ENCODE measurements at places on chromosomes 2 and 18.
A peak's percentile ranks its signal among the peaks of the same experiment; 100 is the strongest.

DNA sequence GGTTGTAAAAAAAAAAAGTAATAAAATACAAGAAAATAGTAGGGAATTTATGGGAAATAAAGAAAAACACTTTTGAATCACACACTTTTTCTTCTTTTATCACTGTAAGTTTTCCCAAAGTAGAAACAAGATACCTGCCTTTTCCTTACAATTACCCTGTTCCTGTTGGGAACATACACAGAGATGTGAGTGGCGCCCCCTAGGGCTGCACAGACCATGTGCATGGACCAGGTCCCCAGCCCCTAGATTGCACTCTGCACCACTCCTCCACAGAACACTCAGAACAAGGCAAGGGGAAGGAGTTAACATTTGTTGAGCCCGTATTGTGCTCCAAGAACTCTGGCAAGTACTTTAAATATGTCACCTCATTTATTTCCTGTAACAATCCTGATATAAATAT, 118.7 kb upstream of the NRP2 start:
- peak; percentile 37 for DNase-seq

- no peak for DNase-seq
These were observed 4.8 kb upstream of the ASXL3 start for GRCh38 chr18:33573193-33573592.

GRCh38 chr2:123771928-123772632, 253.0 kb upstream of the CNTNAP5 start:
- DNase-seq: no peak

GRCh38 chr2:1744151-1744445, 217 bp downstream of the PXDN start:
- no peak for DNase-seq

GRCh38 chr2:117770730-117771129, 43.8 kb upstream of the DDX18 start:
- DNase-seq: no peak

- DNase-seq: no peak
These were observed 41.7 kb downstream of the PLCL1 start for GRCh38 chr2:197846128-197846527.

- DNase-seq: no peak
These were observed 73.5 kb downstream of the SMC6 start for GRCh38 chr2:17680119-17680518.

DNA sequence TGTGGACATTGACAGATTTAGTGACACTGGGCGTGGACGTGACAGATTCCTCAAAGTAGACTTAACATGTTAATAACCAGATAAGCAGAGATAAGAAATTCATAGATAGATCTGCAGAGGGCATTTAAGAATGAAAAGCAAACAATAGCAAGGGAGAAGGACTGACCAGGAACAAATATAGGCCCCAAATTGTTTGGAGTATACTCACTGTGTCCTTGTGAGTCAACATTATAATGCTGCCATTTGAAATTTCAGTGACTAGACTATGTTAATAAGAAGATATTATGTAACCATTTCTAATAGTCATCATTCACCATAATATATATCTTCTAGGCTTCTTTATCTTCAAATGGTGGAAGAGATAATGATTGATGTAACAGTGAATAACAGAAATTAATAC, 78.1 kb upstream of the SLC38A11 start:
- DNase-seq: no peak

GRCh38 chr2:141316606-141317005, 814.2 kb downstream of the LRP1B start:
- no peak for DNase-seq

DNA sequence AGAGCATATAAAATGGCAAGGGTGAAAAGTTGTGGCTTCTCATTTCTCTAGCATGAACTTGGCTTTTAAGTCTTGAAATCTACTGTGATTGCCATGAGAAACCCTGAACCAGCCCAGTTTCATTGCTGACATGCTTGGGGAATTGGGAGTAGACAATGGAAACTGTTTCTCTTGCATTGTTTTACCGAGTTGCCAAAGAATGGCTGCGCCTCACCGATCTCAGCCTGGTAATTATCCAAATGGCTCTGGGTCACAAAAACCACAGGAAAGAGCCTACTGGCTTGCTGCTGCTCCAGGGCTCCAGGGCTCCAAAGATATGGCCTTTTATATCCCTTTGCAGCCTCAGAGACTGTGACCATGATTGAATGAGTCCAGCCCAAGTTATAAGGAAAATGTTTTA, 310.4 kb upstream of the NT5C1B start:
- DNase-seq: no peak

- DNase-seq: no peak
These were observed 55.0 kb downstream of the KIF1A start for GRCh38 chr2:240765007-240765406.

GRCh38 chr2:128159437-128159836, 68.4 kb downstream of the UGGT1 start:
- DNase-seq: no peak

- no peak for DNase-seq
These were observed 480.3 kb downstream of the MEIS1 start for GRCh38 chr2:66915237-66915636.

GRCh38 chr2:31440764-31441163, 26.2 kb upstream of the XDH start:
- no peak for DNase-seq

DNA sequence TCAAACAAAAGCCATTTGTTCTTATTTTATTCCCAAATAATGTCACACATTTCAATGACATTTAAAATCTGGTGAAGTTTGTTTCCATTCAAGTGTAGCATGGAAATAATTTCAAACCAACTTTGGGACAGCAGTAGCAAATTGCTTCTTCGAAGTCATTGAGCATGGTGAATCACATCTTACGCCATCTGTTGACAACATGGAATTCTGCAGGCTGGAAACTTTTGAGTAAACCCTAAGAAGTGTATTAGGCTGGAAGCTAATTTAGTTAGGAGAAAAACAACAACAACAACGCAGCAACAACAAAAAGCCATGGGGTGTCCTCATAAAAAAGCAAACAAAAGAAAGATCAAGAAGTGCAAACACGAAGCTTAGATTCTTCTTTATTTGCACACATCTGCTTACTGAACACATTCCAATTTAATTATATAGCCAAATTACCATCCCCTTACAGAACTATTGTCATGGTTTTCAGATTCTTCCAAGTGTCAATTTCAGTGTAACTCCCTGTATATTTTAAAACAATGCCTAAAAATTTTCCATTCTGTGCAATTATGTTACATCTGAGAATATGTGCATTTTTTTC, 659.0 kb upstream of the CDH7 start:
- peak; percentile 16 for DNase-seq

GRCh38 chr2:100367163-100367562, 44.9 kb upstream of the LONRF2 start:
- DNase-seq: no peak

DNA sequence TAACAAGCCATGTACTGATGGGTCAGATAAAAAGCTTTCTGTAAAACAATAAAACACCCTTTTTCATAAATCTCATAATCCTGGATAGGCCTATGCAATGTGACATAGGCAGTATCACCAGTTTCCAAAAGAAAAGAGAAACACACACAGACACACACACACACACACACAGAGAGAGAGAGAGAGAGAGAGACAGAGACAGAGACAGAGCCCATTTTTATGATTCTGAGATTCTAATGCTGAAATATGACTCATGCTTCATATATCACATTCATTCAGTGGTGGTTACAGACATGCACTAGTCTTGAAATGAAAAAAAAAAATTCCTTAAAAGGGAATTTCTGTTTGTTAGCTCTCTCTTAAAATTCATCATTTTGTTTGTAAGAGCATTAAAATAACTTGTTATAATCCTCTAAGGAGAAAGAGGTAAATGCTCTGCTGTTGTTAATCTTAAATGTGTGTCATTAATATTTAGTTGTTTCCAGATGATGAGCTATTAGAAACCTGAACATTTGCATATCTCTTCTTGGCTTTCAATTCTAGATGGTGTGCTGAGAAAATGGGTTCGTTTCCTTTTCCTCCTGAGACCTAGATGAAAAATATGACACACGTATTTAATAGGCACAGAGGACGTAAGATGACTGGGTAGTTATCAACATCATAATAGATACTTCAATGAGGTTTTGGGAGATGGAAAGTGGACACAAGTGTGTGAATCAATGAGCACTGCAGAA, 1598.7 kb upstream of the ACVR2A start:
- no peak for DNase-seq

- DNase-seq: no peak
These were observed 70.6 kb downstream of the DAW1 start for GRCh38 chr2:227942021-227942420.

Data from erythroblast (primary cell).